ENCODE measurements at places on chromosomes 7 and 10.

DNA sequence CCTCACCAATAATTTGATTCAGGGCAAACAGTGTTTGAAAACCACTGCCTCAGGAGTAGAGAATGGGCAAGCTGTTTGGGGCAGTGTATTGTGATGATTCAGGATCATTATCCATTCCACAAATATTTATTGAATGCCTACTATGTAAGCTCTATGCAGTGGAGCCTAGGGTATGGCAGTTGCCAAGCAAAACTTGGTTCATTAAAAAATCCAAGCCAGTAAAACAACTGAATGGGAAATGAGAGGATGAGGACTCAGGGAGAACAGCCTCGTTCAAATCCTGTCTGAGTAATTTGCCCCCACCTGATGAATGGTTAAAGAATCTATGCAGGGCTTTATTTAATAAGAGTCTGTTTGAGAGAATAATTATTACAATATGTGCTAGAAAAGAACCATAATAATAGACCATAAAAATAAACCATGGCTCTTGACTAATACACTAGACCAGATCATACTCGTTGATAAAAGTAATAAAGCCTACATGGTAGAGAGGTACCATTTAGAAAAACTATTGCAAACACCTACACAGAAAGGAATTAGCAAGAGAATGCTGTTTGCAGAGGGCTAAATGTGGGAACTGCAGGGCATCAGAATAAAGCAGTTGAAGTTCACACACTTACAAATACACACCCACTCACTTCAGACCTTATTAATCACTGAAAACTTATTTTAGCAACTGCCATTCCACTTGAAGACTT lies 71.7 kb downstream of the CREB5 start:
- no peak for DNase-seq

GRCh38 chr7:156673454-156673853 lies 32.9 kb downstream of the RNF32 start:
- DNase-seq: no peak

GRCh38 chr10:121078036-121078435 lies 226.9 kb downstream of the WDR11 start:
- no peak for DNase-seq

- DNase-seq: no peak
Measured at GRCh38 chr7:139559364-139560105, 36.0 kb downstream of the CLEC2L start.

DNA sequence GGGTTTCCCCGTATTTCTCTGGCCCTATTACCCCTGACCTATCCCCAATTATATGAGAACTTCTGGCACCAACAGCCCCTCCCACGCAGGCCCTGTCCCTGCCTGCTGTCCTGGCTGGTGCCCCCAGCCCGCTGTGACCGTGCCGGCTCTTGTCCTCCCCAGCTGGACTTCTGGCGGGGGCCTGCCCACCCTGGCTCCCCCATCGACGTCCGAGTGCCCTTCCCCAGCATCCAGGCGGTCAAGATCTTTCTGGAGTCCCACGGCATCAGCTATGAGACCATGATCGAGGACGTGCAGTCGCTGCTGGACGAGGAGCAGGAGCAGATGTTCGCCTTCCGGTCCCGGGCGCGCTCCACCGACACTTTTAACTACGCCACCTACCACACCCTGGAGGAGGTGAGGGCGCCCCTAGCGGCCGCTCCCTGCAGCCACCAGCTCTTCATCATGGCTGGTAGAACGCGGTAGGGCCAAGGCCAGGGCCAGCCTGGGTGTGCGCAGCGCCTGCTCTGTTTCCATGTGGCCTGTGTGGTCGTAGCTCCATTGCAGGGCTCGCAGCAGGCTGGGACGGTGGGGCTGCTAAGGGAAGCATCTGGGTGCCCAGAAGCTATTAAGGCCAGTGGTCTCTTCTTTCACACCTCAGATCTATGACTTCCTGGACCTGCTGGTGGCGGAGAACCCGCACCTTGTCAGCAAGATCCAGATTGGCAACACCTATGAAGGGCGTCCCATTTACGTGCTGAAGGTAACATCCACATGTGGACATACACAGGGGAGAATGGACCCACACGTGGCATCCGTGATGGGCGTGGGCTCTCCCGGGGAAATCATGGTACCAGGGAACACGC lies 1.4 kb downstream of the CPA1 start:
- no peak for DNase-seq

DNA sequence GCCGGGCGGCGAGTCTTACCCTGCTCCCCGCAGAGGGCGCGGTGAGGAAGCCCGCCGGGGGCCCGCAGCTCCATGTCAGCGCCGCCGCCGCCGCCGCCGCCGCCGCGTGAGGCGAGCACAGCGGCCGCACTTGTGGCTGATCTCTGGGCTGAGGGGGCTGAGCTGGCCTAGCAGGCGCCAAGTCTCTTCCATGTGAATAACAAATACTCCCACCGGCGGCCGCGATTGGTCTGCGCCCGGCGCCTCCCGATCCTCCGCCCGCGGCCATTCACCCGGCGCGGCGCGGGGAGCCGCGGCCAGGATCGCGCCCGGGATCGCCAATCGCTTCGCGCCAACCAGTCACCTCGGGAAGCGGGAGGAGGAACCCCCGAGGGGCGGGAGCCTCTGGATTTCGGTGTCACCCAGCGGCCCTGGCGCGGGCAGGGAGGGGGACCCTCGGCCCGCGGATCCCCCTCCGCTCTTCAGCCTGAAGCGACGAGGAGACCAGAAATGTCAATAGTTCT lies at the start of gene GRM8:
TSS of gene GRM8 (minus strand) at position 164 of the 503 bp plus-strand sequence.
- DNase-seq: no peak

DNA sequence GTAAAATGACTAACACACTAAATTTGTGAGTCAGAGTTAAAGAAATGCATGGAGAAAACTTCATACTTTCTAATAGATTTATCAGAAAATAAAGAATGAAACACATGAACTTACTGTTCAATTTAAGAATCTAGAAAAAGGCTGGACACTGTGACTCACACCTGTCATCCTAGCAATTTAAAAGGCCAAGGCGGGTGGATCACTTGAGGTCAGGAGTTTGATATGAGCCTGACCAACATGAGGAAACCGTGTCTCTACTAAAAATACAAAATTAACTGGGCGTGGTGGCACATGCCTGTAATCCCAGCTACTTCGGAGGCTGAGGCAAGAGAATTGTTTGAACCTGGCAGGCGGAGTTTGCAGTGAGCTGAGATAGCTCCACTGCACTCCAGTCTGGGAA lies 1106.2 kb upstream of the LRRN3 start:
- no peak for DNase-seq

- no peak for DNase-seq
Measured at GRCh38 chr10:91415816-91416215, 5.7 kb downstream of the HECTD2 start.

DNA sequence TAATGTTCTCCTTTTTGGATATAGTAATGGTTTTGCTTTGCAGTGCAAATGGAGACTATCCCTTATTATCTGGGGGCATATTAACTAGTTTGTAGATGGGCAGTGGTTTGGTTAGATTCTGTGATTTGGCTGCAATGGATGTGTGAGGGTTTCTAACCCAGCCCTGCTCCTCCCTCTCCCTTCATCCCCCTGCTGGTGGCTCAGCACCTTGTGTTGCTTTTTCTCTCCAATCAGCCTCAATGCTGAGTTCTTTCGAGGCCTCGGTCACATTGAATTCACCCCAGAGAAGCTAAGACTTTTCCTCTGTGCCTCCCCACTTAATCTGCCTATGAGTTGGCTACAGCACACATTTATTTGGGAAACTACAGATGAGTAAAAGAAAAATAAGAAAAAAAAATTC lies 120.0 kb downstream of the MALRD1 start:
- no peak for DNase-seq

DNA sequence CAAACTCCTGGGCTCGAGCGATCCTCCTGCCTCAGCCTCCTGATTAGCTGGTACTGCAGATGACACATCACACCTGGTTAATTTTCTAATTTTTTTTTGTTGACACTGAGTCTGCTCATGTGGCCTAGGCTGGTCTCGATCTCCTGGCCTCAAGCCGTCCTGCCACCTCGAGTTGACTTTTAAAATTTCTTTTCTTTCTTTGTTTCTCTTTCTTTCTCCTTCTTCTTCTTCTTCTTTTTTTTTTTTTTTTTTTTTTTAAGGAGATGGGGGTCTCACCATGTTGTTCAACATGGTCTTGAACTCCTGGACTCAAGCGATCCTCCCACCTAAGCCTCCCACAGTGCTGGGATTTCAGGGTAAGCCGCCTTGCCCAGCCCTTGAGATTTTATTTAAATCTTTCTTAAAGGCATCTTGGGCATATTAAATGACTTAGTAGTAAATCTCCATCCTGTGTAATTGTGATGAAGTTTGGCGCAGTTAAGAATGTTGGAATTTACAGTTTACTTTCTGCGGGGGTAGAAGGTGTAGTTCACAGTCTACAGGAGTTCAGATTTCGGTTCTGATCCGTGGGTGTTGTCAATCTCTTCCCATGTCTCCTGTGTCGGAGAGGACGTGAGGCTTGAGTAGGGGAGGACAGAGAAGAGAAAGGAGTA lies 1.0 kb upstream of the ITGA8 start:
- DNase-seq: no peak

DNA sequence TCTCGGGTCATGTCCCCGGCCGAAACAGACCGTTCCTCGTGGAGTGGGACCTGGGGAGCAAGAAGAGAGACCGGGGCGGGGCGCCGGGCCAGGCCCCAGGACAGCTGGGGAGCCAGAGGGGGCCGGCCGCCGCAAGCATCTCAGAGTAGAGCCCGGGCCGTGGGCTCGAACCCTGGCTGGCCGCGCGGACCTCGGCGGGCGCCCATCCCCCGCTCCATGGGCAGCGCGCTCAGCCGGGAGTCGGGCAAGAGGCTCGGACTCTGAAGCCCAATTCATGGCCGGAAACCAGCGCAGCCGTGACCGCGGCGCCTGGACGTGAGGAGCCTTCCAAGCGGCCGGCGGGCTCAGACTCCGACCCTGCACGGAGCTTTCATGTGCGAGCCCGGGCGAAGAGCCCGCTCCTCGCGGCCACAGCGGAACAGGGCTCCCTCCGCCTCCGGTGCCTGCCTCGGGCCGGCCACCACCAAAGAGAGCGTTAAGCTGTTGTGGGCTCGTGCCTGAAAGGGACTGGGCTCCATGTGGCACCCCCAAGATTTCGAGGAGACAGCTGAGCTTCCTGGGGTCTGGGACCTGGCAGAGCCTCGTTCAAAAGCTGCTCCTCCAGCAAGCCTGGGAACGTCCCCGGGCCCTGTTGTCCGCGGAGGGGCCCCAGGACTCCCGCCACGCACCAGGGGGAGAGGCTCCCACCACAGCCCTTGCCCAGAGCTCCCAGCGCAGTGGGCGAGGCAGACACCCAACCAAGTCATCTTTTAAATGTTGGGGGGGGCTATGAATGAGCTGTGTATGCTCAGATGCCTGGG lies 757 bp upstream of the GRID1 start:
- DNase-seq: no peak

DNA sequence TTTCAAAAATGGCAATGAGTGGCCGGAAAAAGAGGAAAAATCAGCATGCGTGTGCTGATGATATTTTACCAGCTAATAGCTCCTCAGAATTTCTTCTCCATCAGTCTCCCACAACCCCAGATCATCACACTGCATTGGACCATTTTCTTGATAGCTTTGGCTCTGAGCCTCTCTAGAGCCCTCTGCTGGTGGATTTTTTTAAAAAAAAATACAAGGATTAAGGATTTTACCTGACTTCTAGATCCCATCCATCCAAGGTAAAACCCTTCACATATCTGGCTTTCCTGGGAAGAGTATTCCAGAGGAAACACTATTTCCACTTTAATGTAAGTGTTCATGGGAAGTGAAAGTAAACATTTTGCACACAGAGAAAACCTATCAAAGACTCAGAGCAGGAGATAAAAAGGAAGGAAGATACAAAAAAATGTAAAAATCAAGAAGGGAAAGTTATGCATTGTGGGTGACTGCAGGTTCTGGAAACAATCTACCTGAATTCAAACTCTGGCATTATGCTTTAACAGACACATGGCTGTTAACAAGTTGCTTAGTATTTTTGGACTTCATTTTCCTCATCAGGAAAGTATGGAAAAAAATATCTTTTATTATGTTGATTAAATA lies 380.9 kb downstream of the LRRTM3 start:
- DNase-seq: no peak

DNA sequence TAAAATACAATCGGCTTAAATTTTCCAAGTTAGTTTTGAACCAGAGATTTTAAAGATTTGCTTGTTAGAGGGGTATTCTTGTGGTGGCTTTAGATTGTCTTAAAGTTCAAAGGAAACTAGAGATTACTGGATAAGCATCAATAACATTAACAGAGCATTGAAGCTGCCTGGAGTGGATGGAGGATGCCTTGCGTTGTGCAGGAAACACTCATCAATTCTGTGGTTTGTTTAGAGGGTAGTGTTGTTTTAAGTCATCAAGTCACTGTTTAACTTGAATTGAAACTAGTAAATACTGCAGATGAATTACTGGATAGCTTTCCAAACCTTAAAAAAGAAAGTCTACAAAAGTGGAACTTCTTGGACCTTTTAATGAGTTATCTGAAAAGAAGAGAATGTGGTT lies 218.6 kb downstream of the CELF2 start:
- peak; percentile 81 for DNase-seq

DNA sequence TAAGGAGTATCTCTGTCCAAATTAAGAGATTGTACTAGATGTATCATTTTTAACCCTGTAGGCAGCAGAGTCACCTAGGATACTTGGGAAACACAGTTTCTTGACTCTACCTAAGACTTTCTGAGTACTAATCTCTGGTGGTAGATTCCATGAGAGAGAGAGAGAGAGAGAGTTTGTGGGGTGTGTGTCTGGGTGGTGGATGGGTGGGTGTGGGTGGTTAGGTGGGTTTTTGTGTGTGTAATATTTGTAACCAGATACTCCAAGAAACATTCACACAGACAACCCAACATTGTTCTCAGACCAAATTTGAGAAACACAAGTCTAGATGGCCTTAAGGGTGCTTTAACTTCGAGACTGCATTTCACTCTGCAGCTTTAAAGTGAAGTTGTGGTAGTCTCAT lies 215.2 kb downstream of the PRKG1 start:
- no peak for DNase-seq

GRCh38 chr7:15561835-15562234 lies at the start of gene AGMO:
Gene AGMO (minus strand): TSS chr7:15562015.
- no peak for DNase-seq

DNA sequence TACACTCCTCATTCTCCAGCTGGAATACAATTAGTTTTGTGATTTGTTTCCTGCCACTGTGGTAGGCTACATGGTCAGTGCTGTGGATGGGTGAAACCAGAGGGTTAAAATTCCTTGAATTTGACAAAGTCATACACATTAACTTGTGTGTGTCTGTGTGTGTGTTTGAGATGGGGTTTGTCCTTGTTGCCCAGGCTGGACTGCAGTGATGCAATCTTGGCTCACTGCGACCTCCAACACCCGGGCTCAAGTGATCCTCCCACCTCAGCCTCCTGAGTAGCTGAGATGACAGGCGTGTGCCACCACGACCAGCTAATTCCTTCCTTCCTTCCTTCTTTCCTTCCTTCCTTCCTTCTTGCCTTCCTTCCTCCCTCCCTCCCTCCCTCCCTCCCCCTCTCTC lies 24.8 kb upstream of the GIMAP8 start:
- no peak for DNase-seq

Measured in activated CD4-positive, alpha-beta T cell treated with anti-CD3 and anti-CD28 coated beads, Interleukin-2, Interleukin-4, amounts not matched to agents 100 ng/mL and 50 ng/mL, durations not matched to agents 16 hours and 8 hours (primary cell).